ENCODE measurements at places on chromosomes 1 and 21. TPM values are rescaled to one million over a fixed set of nuclear protein-coding genes. Genes with fewer than 3 reads are reported as not detected.

GRCh38 chr1:173356191-173356762 lies 120.9 kb upstream of the PRDX6 start:
- DNase-seq, result no peak

DNA sequence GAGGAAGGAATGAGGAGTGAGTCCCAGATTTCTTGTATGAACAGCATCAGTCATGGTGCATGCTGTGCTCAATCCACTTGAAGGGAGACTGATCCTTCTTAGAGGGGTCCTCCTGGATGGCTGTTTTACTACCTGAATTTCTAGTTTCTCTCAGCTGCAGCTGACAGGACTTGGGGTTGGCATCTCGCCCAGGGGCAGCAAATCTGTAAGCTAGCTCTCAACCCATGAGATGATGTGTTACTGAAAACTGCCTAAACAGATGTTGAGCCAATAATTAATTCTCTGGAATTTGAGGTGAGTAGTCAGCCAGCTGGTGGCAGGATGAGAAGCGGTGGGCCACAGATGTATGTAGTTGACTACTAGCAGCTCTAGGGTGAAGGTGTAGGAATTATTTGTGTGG lies 19.6 kb downstream of the BACH1 start:
- DNase-seq, result no peak

DNA sequence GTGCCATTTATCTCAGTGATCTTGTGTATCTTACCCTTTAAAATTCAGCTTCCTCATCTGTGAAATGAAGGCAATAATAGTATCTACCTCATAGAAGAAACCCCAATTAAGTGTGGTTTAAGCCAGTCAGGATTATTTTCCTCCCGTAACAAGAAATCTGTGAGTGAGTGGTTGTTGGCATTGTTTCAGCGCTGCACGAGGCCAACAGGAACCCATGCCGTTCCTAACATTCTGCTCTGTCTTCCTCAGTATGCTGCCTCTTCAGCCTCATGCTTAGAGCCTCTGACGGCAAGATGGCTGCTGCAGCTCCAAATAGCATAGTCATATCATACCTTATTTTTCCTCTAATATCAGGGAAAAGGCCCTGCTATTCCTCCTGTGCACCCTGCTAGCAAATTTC lies 289.7 kb downstream of the TM2D1 start:
- DNase-seq, result no peak

- DNase-seq, result no peak
Observed at GRCh38 chr21:27023186-27023585, 56.3 kb upstream of the ADAMTS5 start.

DNA sequence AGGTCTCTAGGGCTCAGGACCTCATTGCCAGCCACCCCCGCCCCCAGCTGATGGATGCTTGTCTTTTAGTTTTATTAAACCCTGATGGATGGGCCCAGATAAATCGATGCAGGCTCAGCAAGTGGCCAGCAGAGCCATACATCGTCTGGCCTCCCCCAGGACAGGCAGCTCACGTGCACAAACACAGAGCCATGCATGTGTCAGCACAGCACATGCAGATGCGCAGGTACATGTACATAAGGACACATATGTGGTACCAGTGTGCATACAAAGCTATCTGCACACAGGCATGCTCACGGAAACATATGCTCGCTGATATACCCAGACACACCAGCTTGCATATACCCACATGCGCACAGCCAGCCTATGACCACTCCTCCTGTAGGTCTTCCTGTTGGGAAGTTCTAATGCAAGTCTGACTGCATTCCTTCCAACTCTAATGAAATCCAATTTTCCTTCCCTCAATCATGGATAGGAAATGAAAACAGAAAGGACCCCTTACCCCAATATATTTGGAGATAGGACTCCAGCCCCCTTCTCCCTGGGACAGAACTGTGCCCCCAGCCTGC lies 897 bp downstream of the COL16A1 start:
- no peak for DNase-seq

- DNase-seq, result no peak
Observed at GRCh38 chr1:192889082-192889481, 80.2 kb downstream of the RGS2 start.

Gene PCBP3
- polyA plus RNA-seq, result 2.2 TPM

- no peak for DNase-seq
Observed at GRCh38 chr1:235411489-235412486, 44.6 kb downstream of the TBCE start.

Gene TMEM125
- polyA plus RNA-seq, result 13.5 TPM

GRCh38 chr1:205026181-205026580 lies 16.8 kb upstream of the CNTN2 start:
- DNase-seq, result no peak

GRCh38 chr1:116957646-116958045 lies 43.9 kb upstream of the CD101 start:
- no peak for DNase-seq

DNA sequence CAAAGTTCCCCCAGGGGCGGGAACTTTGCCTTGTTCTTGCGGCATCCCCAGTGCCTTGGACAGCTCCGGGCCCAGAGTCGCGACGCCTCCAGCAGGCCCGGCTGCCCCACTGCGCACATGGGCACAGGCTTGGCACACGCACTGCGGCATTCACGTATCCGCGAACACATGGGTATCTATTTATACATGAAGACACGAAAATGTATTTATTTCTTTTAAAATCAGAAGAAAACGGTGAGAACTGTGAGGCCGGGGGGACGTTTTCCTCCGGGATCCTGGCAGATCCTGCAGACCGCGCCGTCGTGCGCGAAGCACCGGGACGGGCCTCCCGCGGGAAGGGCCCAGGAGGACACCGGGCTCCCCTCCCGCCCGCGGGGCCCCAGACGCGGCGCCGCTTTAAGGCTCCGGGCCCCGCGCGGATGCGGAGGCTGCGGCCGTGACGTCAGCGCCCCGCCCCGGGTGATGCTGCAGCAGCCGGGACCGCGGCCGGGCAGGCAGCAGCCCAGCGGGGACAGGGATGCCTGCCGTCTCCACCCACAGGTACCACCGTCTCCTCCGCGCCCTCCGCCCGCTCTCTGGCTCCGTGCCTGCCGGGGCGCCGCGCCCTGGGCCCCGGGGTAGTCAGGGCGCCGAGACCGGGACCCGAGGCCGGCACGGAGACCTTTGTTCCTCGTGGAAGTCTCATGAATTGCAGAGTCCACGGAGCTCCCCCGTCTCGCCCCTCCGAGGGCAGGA lies at the start of gene SLC45A1:
Gene SLC45A1 (plus strand): TSS at position 468 of the 735 bp plus-strand sequence. CDS start 6,216 bp downstream, outside the sequence.
- no peak for DNase-seq

- no peak for DNase-seq
Observed at GRCh38 chr1:226349081-226349480, 40.1 kb upstream of the LIN9 start.

DNA sequence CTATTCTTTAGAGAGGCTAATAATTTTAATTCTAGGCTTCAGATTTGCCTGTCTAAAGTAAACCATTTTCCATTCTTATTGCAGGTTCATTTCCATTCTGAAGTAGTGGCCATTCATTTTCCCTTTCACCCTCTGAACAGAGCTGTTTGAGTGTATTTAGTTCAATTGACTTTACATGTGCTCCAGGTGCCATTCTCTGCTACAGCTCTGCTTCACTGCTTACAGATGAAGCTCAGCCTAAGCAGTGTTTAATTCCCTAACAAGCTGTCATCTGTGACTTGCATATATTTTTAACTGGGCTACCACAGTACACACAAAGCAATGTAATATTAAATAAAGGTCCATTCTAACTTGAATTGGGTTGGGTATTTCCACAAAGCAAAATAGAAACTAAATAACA lies 1031.6 kb downstream of the KCNT2 start:
- no peak for DNase-seq

Gene NCF2
- polyA plus RNA-seq, result 3.8 TPM

Gene NUP210L
- 0.14 TPM for polyA plus RNA-seq

GRCh38 chr1:209319057-209319432 lies 264.5 kb upstream of the CAMK1G start:
- no peak for DNase-seq

- no peak for DNase-seq
Observed at GRCh38 chr1:147167365-147167764, 4.9 kb downstream of the PRKAB2 start.

- no peak for DNase-seq
Observed at GRCh38 chr1:60376196-60376595, 302.6 kb upstream of the C1orf87 start.

DNA sequence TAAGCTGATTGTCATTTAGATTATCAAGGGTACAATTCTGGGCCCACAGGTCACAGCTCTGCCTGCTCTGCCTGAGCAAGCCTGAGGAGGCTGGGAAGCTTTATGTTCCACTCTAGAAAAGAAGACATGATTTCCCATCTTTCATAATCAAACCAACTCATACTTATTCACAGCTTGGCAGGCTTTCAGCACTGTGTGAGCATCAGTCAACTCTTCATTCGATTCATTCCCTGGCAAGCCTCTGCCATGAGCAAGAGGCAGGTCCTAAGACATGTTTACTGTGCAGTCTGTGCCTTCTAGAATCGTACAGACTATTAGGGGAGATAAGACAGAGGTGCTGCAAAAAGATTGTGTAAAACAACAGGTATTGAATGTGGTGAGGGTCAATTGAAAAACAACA lies 24.5 kb upstream of the KIRREL1 start:
- DNase-seq, result no peak

Gene ATP6V0B
- 128 TPM for polyA plus RNA-seq
